ENCODE measurements at places on chromosomes 5 and 9. TPM values are rescaled to one million over a fixed set of nuclear protein-coding genes. Genes with fewer than 3 reads are reported as not detected.

GRCh38 chr5:139688751-139689372 is 40.7 kb downstream of the CXXC5 start:
- DNase-seq, result no peak

- DNase-seq, result no peak
These were observed 27.6 kb downstream of the DIMT1 start for GRCh38 chr5:62376064-62376463.

- DNase-seq, result no peak
These were observed 327.2 kb downstream of the BNC2 start for GRCh38 chr9:16543225-16543624.

The SLC36A3 gene
- total RNA-seq, result not detected

GRCh38 chr5:96177303-96177869 is 215.7 kb upstream of the ELL2 start:
- DNase-seq, result peak; percentile 73

- no peak for DNase-seq
These were observed 12.6 kb downstream of the AUH start for GRCh38 chr9:91349115-91349555.

All from GM12878 (cell line).